ENCODE measurements at places on chromosomes 7 and 10.
A peak's percentile ranks its signal among the peaks of the same experiment; 100 is the strongest.

DNA sequence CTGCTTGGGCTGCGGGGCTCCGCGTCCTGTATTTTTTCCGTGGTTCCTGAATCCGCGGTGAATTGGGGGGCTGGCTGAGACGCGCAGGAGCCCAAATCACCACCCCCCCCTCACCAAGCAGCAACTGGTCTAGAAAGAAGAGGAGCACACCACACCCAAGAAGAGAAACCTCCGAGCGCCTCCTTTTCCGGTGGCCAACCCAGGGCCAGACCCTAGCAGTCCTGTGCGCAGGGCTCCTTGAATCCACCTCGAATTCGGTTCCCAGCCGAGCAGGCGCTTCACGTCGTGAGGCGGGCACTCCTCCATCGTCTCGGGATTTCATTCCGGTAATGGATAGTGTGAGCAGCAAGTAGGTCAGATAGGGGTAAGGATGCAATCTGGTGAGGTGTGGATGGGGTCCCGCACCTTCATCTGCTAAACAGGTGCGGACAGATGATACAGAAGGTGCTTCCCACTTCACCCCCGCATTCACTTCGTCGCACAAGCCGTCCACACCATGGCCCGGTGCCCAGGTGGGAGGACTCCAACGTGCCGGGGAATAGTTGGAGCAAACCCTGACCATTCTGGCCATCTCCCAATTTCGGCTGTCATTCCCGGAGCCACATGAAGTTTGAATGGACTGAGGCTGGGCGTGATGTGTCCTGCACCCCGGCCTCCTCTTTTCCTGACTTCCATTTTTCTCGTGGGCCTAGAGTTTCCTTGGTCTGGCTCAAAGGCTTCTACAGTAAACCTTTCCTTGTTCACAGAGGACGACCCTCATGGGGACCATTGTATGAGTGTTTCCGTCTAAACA is 19.8 kb upstream of the ZNF273 start:
- DNase-seq: no peak

GRCh38 chr7:1697499-1698125 is 27.5 kb downstream of the ELFN1 start:
- no peak for DNase-seq

- DNase-seq: no peak
These were observed 5.7 kb downstream of the GATA3 start for GRCh38 chr10:8060010-8060703.

DNA sequence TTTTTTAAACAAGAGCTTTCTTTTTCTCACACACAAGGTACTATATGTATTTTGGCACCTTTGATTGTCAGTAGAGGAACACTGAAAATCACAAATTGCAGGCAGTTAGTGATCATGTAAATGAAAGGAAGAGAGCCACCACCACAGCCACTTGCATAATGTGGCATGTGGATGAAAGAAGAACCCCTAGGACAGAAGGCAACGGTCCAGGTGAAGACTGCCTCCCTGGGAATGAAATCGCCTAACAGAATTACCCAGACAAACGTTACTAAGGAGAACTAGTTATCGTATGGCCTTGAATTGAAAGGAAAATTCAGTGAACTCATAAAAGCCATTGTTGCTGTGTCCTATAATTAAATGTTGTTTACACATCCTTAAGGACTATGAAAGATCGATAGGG is 41.2 kb upstream of the PTPRZ1 start:
- no peak for DNase-seq

DNA sequence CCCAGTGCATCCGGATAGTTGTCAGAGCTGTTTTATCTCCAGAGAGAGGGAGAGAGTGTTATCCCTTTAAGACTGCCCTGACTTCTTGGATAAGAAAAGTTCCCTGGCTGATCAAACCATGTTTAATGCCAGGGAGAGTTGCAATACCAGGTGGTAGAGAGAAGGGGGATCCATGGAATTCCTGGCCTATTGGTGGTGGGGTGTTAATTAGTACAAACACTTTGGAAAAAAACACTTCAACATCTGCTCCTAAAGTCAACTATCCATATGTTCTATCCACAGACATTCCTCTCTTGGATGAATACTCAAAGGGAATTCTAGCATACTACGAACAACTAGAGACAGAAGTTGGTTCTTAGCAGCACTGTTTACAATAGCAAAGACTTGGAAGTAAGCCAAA is 307.2 kb downstream of the TCERG1L start:
- DNase-seq: no peak

- no peak for DNase-seq
These were observed 1074.2 kb upstream of the C7orf33 start for GRCh38 chr7:147516391-147516790.

GRCh38 chr7:6628045-6628444 is 9.1 kb upstream of the ZNF316 start:
- no peak for DNase-seq

- DNase-seq: no peak
These were observed 3.6 kb downstream of the ITPRID1 start for GRCh38 chr7:31517513-31517912.

DNA sequence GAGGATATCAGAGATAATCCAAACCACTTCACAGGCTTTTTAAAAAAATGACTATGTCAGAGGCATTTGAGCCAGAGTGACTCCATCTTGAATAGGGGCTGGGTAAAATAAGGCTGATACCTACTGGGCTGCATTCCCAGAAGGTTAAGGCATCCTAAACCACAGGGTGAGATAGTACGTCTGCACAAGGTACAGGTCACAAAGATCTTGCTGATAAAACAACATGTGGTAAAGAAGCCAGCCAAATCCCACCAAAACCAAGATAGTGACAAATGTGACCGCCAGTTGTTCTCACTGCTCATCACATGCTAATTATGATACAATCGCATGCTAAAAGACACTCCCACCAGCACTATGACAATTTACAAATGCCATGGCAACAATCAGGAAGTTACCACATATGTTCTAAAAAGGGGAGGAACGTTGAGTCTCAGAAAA is 177.5 kb downstream of the RAPGEF5 start:
- no peak for DNase-seq

DNA sequence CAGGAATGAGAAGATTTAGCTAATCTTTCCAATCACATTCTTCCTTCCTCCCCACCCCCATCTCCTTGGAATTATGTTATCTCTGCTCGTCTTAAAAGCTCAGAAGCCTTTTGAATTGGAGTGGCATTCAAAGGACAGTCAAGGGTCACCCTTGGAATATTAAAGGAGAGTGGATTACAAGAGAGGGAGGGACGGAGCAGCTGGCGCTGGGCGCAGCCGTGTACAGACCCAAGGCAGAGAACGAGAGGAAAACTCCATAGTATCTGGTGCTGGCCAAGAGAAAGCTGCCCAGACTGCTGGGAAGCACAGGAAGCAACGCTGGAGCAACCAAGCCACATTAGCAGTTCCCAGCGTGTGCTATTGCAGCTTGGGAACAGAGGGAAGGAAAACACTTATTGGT is 95.7 kb downstream of the POU6F2 start:
- DNase-seq: no peak

- no peak for DNase-seq
These were observed 1.0 kb upstream of the CYP2W1 start for GRCh38 chr7:981793-982510.

DNA sequence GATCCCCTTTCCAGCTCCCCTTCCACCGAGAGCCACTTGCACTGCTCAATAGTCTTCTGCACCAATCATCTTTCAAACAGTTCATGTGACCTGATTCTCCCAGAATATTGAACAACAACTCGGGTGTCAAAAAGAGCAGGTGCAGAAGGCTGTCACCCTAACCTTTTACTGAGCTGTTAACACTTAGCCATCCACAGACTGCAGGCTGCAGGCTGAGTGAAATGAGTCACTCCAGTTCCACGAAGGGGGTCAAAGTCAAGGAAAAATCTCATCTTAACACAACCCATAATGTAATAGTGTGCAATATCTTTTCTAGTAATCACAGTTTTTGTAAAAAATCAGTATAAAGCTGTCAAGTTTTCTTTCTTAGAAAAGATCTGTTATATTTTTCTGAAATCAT is 63.1 kb downstream of the MTPAP start:
- no peak for DNase-seq

- DNase-seq: no peak
These were observed 181.2 kb upstream of the ANK3 start for GRCh38 chr10:60570896-60571295.

GRCh38 chr7:95840953-95841950 is 68.9 kb downstream of the DYNC1I1 start:
- no peak for DNase-seq

GRCh38 chr10:116899626-116900025 is 50.3 kb downstream of the ENO4 start:
- no peak for DNase-seq

DNA sequence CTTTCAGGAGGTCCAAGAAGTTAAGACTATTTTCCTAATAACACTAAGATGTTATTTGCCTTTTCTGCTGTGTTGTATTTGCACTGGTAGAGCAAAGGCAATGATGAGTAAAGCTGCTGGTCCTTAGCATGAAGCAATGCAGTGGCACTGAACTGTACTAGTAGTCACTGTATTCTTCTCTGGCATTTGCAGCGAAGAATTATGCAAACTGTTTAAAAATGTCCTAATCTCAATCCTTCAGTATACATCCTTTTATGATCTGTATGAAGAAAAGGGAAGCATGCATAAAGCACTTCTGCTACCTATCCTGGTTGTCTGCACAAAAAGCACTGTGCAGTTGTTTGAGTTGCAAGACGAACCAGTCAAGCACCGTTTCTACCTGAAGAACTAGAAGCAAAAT is 20.4 kb downstream of the IGF2BP3 start:
- DNase-seq: no peak

DNA sequence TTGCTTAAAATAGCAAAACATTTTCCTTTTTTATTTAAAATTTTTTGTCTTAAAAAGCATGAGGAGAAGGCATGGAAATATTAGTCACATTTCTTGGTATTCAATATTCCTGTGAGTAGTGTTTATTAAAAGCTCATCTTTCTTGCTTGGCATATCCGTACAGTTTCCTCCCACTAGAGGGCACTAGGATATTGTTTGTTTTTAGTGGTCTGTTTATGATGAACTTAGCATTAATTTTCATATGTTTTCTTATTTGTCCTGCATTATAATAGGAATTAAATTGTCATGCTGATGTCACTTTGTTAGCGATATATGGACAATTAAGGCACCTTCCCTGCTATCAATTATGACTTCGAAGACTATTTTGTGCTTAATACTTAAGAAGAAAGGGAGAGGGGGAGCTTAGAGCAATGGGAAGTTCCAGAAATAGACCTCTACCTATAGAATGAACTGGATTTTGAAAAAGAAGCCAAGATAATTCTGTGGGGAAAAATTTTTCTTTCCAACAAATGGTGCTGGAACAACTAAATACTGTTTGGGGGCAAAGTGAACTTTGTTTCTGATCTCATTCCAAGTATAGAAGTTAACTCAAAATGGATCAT is 91.0 kb upstream of the STRIP2 start:
- no peak for DNase-seq

GRCh38 chr10:6607778-6608177 is 27.7 kb upstream of the PRKCQ start:
- DNase-seq: no peak

DNA sequence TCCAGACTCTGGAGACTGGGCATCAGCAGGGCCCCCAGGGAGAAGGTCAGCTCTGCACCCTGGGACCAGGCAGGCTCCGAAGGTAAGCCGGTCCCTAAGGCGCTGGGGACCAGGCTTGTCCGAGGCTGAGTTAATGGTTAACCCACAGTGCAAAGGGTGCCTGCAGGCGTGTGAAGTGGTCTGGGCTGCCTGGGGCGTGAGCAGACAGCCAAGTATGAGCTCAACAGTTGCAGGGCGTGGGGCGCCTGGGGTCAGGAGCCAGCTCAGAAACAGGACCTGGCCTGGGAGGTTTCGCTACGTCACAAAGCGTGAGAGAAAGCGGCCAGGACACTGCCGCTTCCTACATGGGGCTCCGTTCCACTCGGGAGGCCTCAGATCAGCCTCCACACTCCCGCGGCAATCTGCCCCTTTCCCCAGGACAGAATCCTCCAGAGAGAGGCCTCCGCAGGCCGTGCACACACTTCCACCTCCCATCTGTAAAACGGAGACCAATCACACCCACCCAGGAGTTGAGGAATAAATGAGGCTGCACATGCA is 16.0 kb downstream of the PDGFA start:
- DNase-seq: no peak

- no peak for DNase-seq
These were observed 29.6 kb upstream of the IL6 start for GRCh38 chr7:22697322-22697859.

- peak; percentile 38 for DNase-seq
These were observed 81.8 kb downstream of the HERPUD2 start for GRCh38 chr7:35613150-35613549.

DNA sequence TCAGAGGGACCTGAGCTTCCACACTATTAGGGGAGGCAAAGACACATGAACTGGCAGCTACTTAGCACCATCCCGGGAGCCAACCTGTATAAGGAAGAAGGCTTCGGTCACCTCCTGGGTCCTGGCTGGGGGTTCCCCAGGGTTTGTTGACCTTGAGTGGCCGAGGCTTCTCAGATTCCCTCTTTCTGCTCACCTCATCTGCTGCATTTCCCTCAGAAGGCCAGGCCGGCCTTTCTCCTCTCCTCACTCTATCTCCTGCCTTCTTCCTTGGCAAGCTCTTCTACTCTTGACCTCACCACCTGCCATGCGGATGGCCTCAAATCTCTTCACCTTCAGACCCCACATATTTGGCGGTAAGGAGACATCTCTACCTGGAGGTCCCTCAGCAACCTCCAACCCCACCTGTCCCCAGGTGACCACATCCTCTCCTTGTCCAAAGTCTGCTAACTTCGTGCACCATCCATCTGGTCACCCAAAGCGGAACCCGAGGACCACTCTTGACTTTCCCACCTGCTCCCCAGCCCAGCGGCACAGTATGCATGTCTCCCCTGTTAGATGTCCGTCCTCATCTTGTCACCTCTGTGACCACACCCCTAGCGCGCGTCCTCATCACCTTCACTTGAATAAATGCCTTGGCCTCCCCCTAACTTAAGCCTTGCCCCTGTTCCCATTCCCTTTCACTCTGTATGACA is 133.8 kb upstream of the UNC5B start:
- no peak for DNase-seq

GRCh38 chr10:132971448-132972148 is 29.2 kb upstream of the CFAP46 start:
- DNase-seq: no peak

DNA sequence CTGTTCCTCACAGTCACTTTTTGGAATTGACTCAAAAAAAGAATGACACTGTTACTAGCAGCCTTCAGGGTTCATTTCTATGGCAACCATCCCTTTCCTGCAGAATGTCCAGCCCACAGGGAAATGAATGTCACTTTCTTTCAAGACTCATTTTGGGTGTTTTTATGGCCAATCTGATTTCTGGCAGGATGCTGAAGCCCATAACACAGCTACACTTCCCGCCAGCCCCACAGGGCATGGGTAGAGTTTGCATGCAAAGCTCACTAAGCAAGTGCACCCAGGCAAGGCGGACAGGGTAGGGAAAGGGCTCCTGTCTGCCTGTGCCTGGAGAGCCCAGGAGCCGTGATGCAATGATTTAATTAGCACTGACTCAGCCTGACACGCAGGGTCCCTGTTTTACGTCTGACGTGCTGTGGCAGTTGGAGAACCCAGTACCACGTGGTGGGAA is 26.1 kb upstream of the GPAM start:
- no peak for DNase-seq

- no peak for DNase-seq
These were observed 50.4 kb upstream of the PLEKHA1 start for GRCh38 chr10:122323941-122324675.

DNA sequence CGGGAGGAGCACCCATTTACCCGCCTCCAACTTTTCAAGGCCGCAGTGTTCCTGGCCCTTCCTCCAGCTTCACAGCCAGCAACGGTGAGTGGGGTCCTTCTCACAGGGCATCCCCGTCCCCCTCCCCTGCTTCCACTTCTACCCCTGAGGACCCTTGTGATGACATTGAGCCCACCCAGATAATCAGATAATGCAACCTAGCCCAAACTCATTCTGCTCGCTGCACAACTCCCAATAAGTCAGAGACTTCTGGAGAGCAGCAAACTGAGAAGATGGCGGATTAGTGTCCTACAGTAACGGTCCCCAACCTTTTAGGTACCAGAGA is 74.5 kb downstream of the OAT start:
- DNase-seq: no peak

Data from AG04450 (cell line).